Activated T-cell treated with anti-CD3 and anti-CD28 coated beads for 24 hours (primary cell): ENCODE measurements at places on chromosomes 1 and 21.

- no peak for DNase-seq
Measured at GRCh38 chr1:76065270-76065669, 9.3 kb upstream of the ST6GALNAC3 start.

GRCh38 chr21:35614396-35614921, 445.9 kb downstream of the SETD4 start:
- DNase-seq, result no peak

DNA sequence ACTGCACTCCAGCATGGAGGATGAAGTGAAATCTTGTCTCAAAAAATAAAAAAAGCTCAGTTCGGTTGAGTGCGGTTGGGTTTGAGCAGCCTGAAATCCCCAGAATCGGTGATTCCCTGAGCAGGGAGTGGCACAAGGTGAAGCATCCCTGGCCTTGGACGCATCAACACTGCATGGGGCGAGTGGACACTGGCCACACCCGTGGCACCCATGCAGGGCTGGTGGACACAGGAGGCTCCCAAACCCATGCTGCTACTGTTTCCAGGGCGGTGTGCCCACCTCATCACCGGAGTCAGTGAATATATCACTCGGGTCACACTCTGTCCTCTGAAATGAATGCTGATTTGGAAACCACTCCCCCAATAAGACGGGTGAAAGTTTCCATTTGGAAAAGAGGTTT, 53.4 kb upstream of the ACTRT2 start:
- DNase-seq, result no peak

- DNase-seq, result no peak
Measured at GRCh38 chr21:34201481-34201858, 128.1 kb downstream of the MRPS6 start.

- no peak for DNase-seq
Measured at GRCh38 chr1:69524015-69524414, 43.7 kb upstream of the LRRC7 start.

DNA sequence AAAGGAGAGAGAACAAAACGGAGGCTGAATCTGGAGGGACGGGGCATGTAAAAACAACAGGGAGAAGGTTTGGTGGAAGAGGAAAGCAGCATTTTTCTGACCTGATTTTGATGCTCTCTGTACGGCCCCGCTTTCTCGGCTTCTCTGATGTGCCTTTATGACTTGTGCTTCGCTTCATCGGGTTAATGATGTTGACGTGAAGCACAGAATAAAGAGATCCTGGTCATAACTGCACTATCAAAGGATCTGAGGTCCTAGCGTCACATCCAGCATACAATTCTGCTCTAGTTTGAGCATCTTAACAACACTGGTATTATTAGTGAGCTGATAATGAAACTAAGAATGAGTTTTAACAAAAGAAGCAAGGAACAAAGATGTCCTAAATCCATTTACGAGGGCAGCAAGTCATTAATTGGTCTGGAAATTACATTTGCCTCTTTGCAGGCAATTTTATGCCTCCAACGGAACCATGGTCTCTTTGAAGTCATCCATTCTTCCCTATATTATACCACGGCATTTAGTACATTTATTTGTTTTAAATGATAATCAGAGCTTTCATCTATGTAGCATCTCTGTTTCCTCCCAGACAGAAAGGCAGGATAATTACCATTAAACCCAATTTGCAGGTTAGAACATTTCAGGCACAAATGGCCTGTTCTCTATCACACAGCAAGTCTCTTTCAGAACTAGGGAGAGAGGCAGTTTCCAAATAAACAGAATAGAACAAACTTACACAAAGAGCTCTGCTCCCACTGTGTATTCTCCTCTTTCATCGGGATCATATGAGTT, 45.3 kb upstream of the B3GALNT2 start:
- no peak for DNase-seq

DNA sequence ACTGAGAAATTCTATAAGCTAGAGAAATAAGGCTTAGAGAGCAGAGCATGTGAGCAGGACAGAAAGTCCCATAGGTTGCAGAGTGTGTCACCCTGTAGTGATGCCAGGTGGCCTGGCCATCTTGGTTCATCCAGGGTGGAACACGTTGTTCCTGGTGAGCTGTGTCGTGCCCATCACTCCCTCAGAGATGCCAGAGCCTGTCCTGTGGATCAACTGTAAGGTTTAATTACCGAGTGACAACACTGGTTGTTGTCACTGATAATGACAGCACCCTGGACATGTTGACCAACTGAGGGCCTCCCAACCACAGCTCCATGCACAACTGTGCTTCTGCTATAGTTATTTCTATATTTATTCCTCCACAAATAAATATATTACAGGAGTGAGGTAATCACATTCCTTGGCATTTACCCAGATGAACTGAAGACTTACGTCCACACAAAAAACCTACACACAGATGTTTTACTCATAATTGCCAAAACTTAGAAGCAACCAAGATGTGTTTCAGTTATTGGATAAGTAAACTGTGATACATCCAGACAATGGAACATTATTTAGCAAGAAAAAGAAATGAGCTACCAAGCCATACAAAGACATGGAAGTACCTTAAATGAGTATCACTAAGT, 6.2 kb downstream of the C1orf198 start:
- DNase-seq, result no peak

- DNase-seq, result no peak
Measured at GRCh38 chr1:118335331-118335732, 150.3 kb upstream of the SPAG17 start.

DNA sequence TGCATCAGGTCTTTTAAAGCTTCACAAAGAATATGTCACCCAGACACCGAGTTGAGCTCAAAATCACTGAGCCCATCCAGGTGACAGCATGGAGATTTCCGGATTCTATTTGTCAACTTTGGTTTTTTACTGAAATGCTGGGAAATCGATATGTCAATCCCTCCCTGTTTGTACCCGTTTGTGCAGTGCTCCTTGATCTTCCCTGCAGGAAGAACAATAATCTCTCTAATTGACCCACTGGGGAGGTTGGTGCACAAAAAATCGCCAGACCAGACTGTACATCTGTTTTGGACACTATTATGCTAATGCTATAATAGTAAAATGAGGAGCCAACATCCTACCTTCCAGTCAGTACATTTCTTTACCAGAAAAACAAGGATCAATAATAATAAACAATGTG, 1.8 kb downstream of the BARHL2 start:
- DNase-seq, result no peak

- no peak for DNase-seq
Measured at GRCh38 chr1:153262070-153262366, 2.5 kb downstream of the LORICRIN start.

GRCh38 chr1:4140821-4141220, 240.7 kb upstream of the C1orf174 start:
- DNase-seq, result no peak

DNA sequence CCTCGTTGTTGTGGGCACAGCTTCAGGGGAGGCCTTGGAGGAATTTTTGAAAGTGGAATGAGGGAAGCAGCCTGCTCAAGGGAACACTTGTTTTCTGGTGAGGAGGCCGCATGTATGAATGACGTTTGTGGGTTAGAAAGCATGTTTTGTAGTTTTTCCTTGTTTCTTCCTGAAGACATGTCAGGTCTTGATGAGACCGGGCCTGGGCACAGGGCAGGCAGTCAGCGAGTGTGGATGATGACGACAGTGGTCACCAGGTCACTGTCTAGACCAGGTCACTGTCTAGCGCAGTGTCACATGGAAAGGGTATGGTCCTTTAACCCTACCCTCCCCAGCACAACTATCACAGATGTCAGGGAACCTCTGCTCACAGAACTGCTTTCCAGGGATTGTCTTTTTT, 7.3 kb downstream of the PSEN2 start:
- DNase-seq, result no peak

DNA sequence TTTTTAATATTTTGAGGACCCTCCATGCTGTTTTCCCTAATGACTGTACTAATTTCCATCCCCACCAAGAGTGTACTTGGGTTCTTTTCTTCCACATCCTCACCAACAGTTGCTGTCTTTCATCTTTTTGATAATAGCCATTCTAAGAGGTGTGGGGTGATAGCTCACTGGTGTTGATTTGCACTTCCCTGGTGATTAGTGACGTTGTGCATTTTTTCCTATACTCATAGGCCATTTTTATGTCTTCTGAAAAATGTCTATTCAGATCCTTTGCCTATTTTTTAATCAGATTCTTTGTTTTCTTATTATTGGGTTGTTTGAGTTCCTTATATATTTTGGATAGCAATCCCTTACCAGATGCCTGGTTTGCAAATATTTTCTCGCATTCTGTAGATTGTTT, 64.2 kb downstream of the FCRL5 start:
- no peak for DNase-seq

DNA sequence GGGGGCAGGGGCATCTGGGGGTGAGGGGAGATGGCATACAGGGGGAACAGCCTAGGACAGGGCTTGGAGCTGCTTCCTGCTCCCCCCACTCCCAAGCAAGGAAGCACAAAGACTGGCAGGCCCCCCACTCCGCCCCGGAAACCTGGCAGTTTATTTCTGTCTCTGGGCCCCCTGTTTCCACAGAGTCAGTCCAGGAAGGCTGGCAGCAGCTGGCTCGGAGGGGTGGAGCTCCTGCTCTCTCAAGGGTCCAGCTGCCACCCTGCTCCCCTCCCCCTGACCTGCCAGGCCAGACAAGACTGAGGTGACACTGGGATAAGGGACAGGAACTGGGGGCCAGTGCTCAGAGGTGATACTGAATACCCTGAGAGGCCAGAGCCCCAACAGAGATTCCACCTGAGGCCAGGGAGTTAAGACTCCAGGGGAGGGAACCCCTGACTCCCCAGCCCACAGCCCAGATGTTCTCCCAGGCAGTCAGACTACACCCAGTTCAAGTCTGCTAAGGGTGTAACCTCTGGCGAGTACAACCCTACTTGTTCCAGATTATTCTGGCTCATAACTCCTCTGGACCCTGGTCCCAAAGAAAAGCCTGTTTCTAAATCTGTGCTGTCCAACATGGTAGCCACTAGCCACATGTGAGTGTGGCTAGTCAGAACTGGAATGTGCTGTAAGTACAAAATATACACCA, 26.3 kb downstream of the AHDC1 start:
- no peak for DNase-seq

GRCh38 chr1:205576805-205577761, 54.7 kb downstream of the ELK4 start:
- DNase-seq, result no peak

- DNase-seq, result no peak
Measured at GRCh38 chr1:41365772-41366454, 4.7 kb downstream of the FOXO6 start.

GRCh38 chr1:29469457-29469856, 233.1 kb downstream of the PTPRU start:
- DNase-seq, result no peak

DNA sequence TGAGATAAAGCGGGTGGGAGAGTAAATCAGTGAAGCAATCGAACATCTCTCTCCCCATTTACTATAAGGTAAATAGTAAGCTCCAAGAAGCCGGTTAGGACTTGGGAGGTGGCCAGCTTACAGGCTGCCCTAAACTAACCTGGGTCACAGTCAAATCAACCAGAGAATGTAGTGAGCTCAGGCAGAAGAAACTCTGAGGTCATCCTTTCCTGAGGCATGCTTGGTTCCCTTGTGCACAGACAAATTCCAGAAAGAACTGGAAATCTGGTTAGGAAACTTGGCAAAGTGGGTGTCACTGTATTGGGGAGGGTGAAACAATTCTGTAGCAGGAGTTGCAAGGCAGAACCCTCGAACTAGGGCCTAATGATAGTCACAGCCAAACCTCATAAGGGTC, 72.5 kb downstream of the NTMT2 start:
- no peak for DNase-seq

DNA sequence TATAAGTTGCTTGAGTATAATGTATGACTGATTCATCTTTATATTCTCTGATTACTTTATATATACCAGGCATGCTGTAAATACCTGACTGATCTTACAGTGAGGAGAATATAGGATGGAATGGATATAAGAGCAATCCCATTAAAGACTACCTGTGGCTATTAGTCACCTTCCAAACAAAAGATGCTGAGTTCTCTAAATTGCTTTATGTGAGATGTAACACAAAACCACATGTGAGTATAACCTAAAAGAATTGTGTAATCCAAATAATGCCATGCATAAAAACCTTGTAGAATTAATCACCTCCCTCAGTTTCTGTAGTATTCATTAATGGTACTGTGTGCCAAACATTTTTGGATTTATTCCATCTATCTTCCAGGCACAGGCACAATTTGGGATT, 134.6 kb upstream of the LRRC7 start:
- DNase-seq, result no peak

GRCh38 chr21:42627527-42628289, 25.7 kb upstream of the PDE9A start:
- DNase-seq, result no peak

GRCh38 chr1:54355931-54356679, 50.1 kb downstream of the SSBP3 start:
- DNase-seq, result no peak

DNA sequence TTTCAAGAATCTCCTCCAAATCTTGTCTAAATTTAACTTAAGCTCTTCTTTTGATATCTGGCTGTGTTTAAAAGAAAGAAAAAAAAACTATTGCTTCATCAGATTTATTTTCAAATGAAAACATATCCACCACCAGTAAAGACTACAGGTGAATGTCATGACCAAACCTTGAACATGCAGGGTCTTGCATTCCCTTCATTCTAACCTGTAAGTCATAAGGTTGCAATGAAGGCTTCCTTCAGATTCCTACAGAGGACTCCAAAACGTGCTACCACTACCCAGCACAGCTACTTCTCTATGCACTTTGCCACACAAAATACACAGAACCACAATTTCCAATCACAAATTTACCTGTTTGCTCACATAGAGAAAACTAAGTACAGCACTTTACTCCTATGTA, 26.3 kb downstream of the FRRS1 start:
- DNase-seq, result no peak

DNA sequence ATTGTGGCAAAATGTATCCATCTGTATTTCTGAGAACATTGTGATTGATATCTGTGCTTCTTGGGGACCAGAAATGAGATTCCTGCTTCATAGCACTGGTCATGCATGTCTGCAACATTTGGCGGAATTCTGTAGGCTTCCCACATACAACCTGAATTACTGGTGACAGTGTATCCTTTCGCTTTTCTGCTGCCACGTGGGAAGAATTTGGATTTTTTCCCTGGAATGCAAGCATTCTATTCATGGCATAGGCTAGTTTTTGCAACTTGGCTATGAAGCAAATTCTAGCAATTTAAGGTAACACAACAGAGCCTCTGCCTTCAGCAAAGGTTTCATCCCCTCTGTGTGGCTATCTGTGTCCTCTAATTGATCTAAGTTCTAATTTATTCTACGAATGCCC, 85.9 kb downstream of the BCAR3 start:
- DNase-seq, result no peak

DNA sequence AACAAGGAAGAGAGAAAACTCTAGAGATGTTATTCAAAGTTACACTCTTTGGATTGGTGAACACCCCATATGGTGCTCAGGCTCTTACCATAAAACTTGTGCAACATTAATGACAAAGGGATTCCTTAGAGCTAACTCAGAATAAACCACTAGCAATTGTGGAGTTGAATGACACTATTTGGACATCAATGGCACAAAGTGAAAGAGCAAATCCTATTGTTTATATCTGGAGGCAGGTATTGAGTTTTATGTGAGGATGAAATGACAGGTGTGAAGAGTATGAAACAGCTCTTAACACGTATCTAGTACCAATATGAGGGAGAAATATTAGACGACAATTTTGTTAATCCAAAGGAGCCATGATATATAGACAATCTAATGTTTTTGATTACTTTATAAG, 584.9 kb upstream of the PBX1 start:
- DNase-seq, result no peak
